ENCODE measurements at places on chromosomes 7 and 10. TPM values are rescaled to one million over a fixed set of nuclear protein-coding genes. Genes with fewer than 3 reads are reported as not detected.

The RABGEF1 gene
- 32.4 TPM for polyA plus RNA-seq

The HMX2 gene
- not detected for polyA plus RNA-seq

DNA sequence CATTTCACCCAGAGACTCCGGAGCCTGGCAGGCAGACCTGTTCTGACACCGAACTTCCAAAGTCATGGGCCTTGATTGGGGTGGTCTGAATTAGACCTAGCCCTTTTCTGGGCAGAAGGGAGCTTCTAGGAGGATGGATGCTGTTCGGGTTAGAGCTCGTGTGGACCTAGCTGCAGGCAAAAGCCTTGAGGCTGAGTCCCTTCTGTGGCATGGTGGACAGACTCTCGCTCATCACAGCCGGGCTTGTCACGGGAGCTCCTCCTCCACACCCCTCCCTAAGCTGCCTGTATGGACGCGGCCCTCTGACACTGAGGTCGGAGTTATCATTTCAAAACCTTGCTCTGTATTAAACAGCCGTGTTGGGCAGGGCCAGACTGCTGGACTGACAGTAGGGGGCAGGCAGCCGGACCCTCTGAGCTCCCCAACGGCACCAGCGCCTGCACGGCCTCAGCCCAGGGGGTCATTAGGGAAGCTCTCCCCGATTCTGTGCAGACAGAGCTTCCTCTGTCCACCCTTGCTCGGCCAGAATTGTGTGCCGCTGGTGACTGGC lies 2.2 kb downstream of the IRF5 start:
- peak; percentile 47 for DNase-seq
- H3K36me3 ChIP-seq = no peaks in the 10 kb centered on the region
- peaks cover 33% of the 10 kb centered on the region for H3K27me3 ChIP-seq
- H3K4me3 ChIP-seq = no peak overlapping the region
- H3K27ac ChIP-seq = no peak overlapping the region

DNA sequence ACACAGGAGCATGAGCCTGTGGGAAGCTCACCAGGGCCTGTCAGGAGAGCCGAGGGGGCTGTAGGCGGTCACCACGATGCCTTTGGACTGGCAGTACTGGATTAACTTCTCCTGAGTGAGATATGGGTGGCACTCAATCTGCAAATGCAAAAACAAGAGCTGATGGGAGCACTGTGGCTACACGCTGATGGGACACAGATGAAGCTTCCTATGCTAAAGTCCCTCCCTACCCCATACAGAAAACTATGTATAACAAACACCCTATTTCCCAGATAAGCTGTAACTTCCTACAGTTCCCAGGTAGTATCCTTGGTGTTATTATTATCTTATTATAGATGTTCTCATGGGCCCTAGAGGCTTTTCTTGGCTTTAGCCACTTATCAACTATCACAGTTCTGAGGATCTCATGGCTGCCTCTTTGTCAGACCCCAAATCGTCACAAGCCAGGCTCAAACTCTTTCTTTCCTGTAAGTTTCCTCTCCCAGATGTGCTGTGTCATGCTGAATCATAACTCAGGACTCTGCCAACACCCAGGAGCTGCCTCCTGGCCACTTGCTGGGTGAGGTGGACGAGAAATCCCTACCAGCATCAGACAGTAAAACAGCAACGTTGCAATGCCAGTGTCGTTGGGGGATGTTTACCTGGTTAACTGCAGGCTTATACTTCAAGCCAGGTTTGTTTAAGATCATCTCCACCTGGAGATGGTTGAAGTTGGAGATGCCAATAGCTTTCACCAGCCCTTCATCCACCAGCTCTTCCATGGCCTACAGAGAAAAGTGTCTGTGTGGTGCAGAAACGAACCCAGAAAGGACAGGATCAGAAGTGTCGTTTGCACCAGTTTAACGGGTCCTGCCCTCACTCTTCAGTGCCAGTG lies 10.3 kb downstream of the AKR1B1 start:
- no peak overlapping the region for H3K4me3 ChIP-seq
- H3K27ac ChIP-seq = no peak overlapping the region
- no peak for DNase-seq
- peaks cover 19% of the 10 kb centered on the region for H3K4me1 ChIP-seq
- H3K36me3 ChIP-seq = peaks cover 16% of the 10 kb centered on the region
- no peaks in the 10 kb centered on the region for H3K27me3 ChIP-seq

DNA sequence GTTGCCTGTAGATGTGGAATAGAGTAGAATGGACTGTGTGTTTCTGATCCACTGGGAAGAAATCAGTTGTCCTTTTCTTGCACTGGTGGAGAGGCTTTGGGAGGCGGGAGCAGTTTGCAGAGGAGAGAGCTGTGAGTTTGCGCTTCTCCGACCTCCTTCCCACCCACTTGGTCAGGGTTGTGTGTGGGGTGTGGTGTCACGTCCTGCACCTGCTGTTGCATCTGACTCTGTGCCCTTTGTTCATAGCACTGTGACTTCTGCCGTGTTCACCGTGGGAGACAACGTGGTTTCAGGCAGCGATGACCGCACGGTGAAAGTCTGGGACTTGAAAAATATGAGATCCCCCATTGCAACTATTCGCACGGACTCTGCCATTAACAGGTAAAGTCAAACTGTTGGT lies 67.8 kb downstream of the WDR37 start:
- peaks cover 26% of the 10 kb centered on the region for H3K36me3 ChIP-seq
- H3K27me3 ChIP-seq = no peaks in the 10 kb centered on the region
- H3K27ac ChIP-seq = no peak overlapping the region
- peaks cover 17% of the 10 kb centered on the region for H3K4me1 ChIP-seq
- no peak for DNase-seq

- no peak overlapping the region for H3K4me3 ChIP-seq
- DNase-seq = no peak
- no peaks in the 10 kb centered on the region for H3K36me3 ChIP-seq
- H3K27ac ChIP-seq = no peak overlapping the region
Measured at GRCh38 chr10:31134311-31134952, 102.8 kb upstream of the ZNF438 start.

DNA sequence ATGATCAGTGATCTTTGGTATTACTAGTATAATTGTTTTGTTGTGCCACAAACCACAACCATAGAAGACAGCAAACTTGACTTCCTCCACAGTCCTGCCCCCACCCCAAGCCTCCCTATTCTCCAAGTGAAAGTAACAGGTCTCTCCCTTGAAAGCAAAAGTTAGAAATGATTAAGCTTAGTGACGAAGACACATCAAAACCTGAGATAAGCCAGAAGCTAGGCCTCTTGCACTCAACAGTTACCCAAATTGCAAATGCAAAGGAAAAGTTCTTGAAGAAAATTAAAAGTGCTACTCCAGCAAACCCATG lies 7.5 kb downstream of the SAR1A start:
- DNase-seq = no peak
- H3K4me1 ChIP-seq = no peaks in the 10 kb centered on the region
- H3K4me3 ChIP-seq = no peak overlapping the region
- H3K36me3 ChIP-seq = peaks cover 79% of the 10 kb centered on the region
- no peak overlapping the region for H3K27ac ChIP-seq
- H3K27me3 ChIP-seq = no peaks in the 10 kb centered on the region

DNA sequence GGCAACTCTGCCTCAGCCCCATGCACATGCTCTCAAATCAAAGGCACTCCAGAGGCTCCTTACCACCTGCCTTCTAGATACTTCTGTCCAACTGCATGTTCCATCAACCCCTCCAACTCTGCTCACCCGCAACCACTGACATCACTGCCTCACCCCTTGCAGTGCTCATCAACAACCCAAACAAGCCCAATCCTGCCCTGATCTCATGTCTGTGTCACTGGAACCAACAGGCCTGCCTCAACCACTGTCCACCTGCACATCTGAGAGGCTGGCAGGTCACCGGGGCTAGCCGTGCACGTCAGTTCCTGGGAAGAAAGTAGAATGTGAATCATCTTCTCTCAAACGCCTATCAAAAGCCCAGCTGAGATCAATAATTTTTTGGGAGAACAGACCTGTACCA lies 33.3 kb downstream of the CTBP2 start:
- H3K4me3 ChIP-seq = no peak overlapping the region
- peaks cover 35% of the 10 kb centered on the region for H3K36me3 ChIP-seq
- peaks cover 18% of the 10 kb centered on the region for H3K4me1 ChIP-seq
- H3K27ac ChIP-seq = no peak overlapping the region
- no peak for DNase-seq

GRCh38 chr7:107982918-107983389 lies 20.0 kb downstream of the LAMB1 start:
- no peaks in the 10 kb centered on the region for H3K27me3 ChIP-seq
- peak overlapping the region; percentile 11 for H3K27ac ChIP-seq
- no peak overlapping the region for H3K4me3 ChIP-seq
- no peak for DNase-seq

- no peaks in the 10 kb centered on the region for H3K36me3 ChIP-seq
- no peaks in the 10 kb centered on the region for H3K27me3 ChIP-seq
- peaks cover 6% of the 10 kb centered on the region for H3K4me1 ChIP-seq
- DNase-seq = peak; percentile 66
Measured at GRCh38 chr10:64191286-64191685, 670.1 kb downstream of the REEP3 start.

GRCh38 chr7:4714161-4714700 lies 32.1 kb downstream of the FOXK1 start:
- no peak for DNase-seq
- no peak overlapping the region for H3K27ac ChIP-seq
- no peaks in the 10 kb centered on the region for H3K4me1 ChIP-seq
- H3K36me3 ChIP-seq = no peaks in the 10 kb centered on the region
- no peaks in the 10 kb centered on the region for H3K27me3 ChIP-seq
- H3K4me3 ChIP-seq = no peak overlapping the region

- no peaks in the 10 kb centered on the region for H3K27me3 ChIP-seq
- no peak for DNase-seq
- no peak overlapping the region for H3K4me3 ChIP-seq
- H3K4me1 ChIP-seq = no peaks in the 10 kb centered on the region
Measured at GRCh38 chr10:126854726-126855495, 50.3 kb upstream of the DOCK1 start.

- H3K4me1 ChIP-seq = no peaks in the 10 kb centered on the region
- no peaks in the 10 kb centered on the region for H3K27me3 ChIP-seq
- peak overlapping the region; percentile 6 for H3K27ac ChIP-seq
- no peaks in the 10 kb centered on the region for H3K36me3 ChIP-seq
- DNase-seq = peak; percentile 70
Measured at GRCh38 chr7:74569501-74570075, 87.9 kb upstream of the GTF2I start.

- H3K4me3 ChIP-seq = no peak overlapping the region
- no peaks in the 10 kb centered on the region for H3K4me1 ChIP-seq
- no peaks in the 10 kb centered on the region for H3K36me3 ChIP-seq
- H3K27ac ChIP-seq = no peak overlapping the region
Measured at GRCh38 chr10:132763545-132763944, 22.4 kb downstream of the NKX6-2 start.

- no peak overlapping the region for H3K27ac ChIP-seq
- no peak for DNase-seq
- no peaks in the 10 kb centered on the region for H3K4me1 ChIP-seq
- no peaks in the 10 kb centered on the region for H3K36me3 ChIP-seq
Measured at GRCh38 chr7:149525280-149525679, 27.7 kb upstream of the ZNF746 start.

Measured in SK-N-SH (cell line).